Vagina (tissue), 2 donors: ENCODE measurements at places on chromosomes 5 and 9.

DNA sequence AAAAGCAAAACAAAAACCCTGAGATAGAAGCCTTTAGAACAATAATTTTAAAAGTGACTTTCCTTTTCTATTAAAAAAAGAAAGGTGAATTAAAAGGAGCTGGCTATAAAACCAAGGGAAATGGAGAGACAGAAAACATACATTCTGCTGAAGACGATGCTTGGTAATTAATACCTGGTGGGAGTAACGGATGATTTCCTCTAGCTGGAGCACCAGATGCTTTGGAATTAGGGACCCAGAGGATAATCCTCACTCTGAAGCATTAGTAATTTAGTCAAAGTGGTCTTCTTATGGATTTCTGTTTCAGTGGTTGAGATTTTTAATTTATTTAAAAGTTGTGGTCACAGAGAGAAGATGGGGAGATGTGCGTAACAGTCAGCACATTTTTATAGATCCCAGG lies 982.5 kb downstream of the TLE4 start:
- no peaks in the 10 kb centered on the region for H3K4me1 ChIP-seq
- no peaks in the 10 kb centered on the region for H3K27me3 ChIP-seq
- no peak for DNase-seq
- H3K27ac ChIP-seq: no peak overlapping the region
- no peaks in the 10 kb centered on the region for H3K36me3 ChIP-seq

DNA sequence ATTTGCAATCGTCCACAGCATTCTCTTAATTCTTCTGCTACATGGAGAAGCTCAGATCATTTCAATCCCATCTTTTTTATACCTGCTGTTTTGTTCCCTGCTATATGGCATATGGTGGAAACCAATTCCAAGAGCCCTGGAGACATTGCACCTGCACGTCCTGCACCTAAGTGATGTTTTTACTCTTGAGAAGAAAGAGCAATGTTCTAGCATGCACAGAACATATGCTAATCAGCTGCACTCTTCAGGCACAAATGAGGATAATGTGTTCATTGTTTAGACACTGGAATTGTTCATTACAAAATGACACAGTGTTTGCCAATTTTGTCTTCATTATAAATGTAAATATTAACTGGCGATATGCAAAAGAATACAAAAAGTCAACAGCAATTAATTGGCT lies 935.8 kb downstream of the TLE4 start:
- no peak overlapping the region for H3K27ac ChIP-seq
- peaks cover 16% of the 10 kb centered on the region for H3K4me1 ChIP-seq
- H3K36me3 ChIP-seq: no peaks in the 10 kb centered on the region
- no peak for DNase-seq

DNA sequence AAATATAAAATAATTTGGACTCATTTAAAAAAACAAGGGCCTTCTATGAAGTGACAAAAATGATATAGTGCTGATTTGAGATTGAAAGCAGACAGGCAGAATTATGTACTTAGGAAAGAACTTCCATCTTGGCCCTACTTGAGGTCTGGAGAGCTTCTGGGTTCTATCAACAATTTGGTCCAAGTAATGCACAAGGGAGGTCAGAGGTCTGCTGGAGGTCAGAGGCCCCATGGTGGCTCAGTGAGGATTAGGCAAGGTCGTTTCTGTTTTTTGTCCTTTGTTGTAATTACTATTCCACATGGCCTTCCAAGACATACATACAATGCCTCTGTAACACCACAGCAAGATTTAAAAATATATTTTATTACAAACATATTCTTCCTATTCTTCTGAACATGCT lies 37.2 kb downstream of the NUDT12 start:
- H3K4me1 ChIP-seq: no peaks in the 10 kb centered on the region
- no peak overlapping the region for H3K4me3 ChIP-seq
- no peak overlapping the region for H3K27ac ChIP-seq
- H3K27me3 ChIP-seq: no peaks in the 10 kb centered on the region
- no peak for DNase-seq

- DNase-seq: no peak
- no peaks in the 10 kb centered on the region for H3K36me3 ChIP-seq
- no peaks in the 10 kb centered on the region for H3K27me3 ChIP-seq
- no peak overlapping the region for H3K27ac ChIP-seq
Measured at GRCh38 chr5:66339896-66340295, 195.8 kb downstream of the SREK1 start.

DNA sequence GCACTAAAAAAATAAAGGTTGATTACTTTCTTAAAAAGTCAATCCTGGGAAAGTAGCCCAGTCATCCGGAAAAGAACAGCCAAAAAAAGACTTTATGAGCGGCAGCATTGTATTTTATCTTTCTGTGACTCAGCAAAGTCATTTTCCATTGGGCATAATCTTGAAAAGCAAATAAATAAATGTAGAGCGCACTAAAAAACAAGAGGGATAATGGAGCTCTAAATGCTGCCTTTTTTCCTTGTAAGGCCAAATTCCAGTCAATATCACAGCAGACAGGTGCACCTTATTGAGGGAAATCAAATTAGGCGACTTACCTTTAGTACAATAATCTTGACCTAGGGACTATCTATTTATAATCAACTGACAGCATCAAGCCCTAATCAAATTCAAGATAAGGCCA lies 266.8 kb downstream of the MTRR start:
- H3K4me1 ChIP-seq: no peaks in the 10 kb centered on the region
- H3K27ac ChIP-seq: no peak overlapping the region
- no peaks in the 10 kb centered on the region for H3K27me3 ChIP-seq

DNA sequence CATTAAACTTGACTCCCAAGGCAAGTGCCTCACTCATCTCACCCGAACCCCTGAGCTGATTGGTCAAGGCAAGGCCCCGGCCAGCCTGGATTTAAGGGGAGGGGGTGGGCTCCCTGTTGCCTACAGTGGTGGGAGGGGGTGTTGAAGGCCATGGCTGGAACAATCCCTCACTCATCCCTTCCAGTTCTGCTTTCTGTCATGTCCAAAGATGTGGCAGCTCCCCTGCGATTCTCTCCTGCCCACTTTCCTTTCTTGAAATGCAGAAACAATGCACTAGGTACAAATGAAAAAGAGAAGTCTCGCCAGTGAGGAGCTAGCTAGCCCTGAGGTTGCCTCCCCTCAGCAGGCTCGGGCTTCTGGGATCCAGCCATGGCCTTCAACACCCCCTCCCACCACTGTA lies 240.9 kb downstream of the SYK start:
- no peak overlapping the region for H3K4me3 ChIP-seq

GRCh38 chr5:148974642-148975327 lies 88.1 kb downstream of the SH3TC2 start:
- H3K36me3 ChIP-seq: no peaks in the 10 kb centered on the region
- H3K27ac ChIP-seq: no peak overlapping the region
- peaks cover 50% of the 10 kb centered on the region for H3K4me1 ChIP-seq
- no peak overlapping the region for H3K4me3 ChIP-seq

GRCh38 chr9:90032296-90033027 lies 427.6 kb downstream of the GADD45G start:
- H3K4me3 ChIP-seq: no peak overlapping the region
- no peak overlapping the region for H3K27ac ChIP-seq
- no peaks in the 10 kb centered on the region for H3K4me1 ChIP-seq
- H3K36me3 ChIP-seq: no peaks in the 10 kb centered on the region
- peak; percentile 64 for DNase-seq
